ENCODE measurements at places on chromosomes 3 and 15.

DNA sequence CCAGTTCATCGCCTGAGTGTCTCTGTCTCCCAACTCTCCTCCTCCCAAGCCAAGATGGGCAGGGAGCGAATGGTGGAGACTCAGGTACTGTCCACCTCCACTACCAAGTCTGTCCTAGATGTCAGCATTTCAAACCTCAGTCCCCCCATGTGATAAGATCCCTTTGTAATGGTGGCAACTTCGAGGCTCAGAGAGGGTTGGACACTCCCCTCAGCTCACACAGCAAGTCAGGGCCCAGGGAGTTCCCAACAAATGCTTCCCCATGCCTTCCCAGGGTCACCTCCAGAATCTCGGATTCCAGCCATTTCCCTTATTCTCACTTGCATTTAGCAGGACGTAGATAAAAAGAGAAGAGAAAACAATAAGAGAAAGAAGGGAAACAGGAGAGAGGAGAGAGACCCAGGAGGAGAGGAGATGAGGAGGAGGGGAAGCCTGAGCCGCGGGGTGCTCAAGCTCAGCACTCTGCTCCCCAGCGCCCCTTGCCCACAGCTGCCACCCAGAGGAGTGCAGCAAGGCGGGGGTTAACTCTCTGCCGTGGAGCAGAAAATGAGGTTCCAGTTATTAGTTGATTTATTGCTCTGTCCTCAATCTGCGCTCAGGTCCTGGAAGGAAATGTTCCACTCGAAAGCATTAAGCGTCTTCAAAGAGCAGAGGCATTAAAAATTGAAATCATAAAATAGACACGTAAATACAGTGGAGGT, 84.1 kb upstream of the LINGO1 start:
- no peak for DNase-seq

DNA sequence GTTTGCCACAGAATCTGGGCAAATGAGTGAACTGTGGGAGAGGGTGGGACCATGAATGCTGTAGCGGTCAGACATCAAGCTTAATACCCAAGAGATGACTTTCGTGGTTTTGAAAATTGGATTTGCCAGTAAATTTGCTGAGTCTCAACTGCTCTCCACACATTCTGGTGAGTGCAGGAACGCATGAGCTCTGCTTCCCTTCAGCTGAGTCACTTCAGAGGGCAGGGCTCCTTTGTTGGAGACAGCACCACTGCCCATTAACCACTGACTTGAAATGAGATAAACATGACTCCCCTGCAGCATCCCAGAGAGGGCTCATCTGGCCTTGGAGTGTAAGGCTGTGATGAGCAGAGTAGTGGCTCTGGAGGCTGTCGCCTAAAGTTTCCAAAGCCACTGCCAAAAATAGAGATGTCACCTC, 22.6 kb downstream of the RARRES1 start:
- no peak for DNase-seq

GRCh38 chr3:193742628-193743027, 149.6 kb downstream of the OPA1 start:
- no peak for DNase-seq

GRCh38 chr3:47578691-47579632, at the start of gene CSPG5:
TSS of gene CSPG5 (minus strand) at chr3:47578865. CDS start at chr3:47578693, 172 bp downstream.
- DNase-seq = peak; percentile 36

DNA sequence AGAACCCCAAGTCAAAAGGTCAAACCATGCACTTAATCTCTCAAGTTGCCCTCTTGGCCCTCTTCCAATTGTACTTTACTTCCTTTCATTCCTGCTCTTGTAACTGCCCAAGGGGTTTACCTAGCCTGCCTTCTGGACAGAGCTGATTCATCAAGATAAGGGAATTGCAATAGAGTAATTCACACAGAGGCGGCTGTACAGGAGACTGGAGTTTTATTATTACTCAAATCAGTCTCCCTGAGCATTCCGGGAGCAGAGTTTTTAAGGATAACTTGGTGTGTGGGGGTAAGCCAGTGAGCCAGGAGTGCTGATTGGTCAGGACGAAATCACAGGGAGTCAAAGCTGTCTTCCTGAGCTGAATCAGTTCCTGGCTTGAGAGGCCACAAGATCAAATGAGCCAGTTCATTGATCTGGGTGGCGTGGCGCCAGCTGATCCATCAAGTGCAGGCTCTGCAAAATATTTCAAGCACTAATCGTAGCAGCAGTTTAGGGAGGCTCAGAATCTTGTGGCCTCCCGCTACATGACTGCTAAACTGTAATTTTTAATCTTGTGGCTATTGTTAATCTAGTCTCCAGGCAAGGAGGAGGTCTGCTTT, 590.0 kb downstream of the EPHA3 start:
- no peak for DNase-seq

DNA sequence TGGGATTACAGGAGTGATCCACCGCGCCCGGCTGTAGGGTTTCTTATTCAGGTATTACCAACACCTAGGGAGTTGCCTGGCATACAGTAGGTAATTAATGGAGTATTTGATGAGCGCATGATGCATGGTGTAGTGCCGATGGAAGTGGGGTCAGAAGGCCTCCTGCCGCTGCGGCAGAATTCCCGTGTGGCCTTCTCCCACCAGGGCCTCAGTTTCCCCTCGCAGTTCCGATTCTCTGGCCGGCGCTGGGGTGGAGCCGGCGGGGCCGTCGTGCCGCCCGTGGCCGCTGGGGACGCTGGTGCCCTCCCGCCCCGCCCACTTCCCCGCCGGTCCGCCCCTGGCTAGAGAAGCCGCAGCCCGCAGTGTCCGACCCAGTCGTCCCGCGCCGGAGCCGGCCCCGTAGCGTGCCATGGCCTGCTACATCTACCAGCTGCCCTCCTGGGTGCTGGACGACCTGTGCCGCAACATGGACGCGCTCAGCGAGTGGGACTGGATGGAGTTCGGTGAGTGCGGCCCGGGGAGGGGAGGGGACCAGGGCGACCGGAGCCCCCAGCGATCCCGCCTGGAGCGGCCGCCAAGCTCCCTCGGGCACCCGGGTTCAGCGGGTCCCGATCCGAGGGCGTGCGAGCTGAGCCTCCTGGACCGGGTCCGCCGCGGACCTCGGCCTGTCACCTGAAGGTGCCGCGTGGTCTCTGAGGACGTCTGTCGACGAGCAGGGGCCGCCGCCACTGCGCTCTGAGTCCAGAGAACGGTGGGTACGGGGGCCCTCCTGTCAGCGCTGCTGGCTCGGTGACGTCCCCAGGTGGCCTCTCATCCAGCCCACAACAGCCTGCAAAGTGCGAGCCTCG, at the start of gene IRAK2:
Gene IRAK2 (plus strand): TSS at position 374 of the 848 bp plus-strand sequence. CDS start 36 bp downstream, at position 410.
- peak; percentile 59 for DNase-seq

DNA sequence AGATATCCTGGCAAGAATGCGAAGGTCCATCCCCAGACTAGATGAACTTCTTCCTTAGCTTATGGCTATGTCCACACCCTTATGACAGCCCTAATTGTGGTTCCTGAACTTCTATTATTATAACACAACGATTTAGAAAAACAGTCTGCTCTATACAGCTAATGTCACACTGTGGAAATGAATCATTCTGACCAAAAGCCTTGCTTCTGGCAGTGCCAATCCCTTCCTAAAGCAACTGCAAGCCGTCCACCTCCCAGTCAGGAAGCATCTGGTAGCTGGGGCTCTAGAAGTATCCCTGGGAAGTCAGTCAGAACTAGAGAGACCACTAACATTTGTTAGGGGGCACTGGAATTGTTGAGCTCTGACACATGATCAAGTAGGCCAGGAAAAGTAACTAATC, 45.0 kb downstream of the MYO5A start:
- no peak for DNase-seq

DNA sequence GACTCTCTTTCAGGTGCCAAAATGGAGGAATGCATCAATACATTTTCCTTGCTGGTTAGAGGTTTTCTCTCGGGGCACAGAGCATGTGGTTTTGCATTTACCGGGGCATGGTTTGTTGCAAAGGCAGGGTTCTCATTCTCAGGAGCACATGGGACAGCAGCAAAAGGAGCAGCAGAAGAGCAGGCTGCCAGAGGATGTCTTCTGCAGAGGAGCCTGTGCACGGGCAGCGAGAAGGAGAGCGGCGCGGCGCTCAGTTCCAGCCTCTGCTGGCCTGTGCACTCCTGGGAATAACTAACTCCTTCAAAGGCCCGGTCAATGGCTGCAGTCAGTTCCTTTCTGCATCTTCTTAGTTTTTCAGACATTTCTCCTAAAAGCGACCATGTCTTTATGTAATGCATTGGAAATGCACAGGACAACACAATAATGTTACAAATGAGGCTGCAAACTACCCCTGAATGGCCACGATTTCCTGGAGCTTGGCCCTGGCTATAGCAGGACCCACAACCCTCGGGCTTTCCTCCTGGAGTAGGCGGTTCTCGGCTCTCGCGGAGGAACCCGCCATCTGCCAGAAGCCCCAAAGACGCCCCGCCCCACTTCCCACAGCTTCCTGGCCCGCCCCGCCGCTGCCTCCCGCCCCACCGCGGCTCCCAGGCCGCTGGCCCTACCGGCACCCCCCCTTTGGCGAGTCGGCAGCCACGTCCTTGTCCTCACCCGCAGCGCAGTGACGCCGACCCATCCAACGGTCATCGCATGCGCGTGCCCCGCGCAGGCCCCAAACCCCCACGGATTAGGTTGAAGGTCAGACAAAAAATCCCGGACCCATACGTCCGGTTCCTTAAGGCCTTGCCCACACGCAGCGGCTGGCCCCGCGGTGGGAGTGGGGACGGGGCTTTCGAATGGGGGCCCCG, at the start of gene C3orf62:
Gene C3orf62 (minus strand): TSS at position 758 of the 908 bp plus-strand sequence. CDS start 360 bp downstream, at position 398.
- peak; percentile 71 for DNase-seq

- no peak for DNase-seq
Measured at GRCh38 chr3:45841420-45841756, 531 bp downstream of the LZTFL1 start.

- DNase-seq = no peak
Measured at GRCh38 chr3:146159037-146159436, 1.9 kb downstream of the PLOD2 start.

DNA sequence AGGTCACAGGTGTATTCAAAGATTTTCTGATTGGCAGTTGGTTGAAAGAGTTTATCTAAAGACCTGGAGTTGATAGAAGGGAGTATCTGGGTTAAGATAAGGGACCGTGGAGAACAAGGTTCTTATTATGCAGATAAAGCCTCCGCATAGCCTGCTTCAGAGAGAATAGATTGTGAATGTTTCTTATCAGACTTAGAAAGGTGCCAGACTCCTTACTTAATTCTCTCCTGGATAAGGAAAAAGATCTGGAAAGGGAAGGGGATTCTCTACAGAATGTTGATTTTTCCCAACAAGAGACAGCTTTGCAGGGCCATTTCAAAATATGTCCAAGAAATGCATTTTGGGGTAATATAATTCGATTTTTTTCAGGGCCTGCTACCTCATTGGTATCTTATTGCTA, 341.3 kb upstream of the RARB start:
- no peak for DNase-seq

- no peak for DNase-seq
Measured at GRCh38 chr3:181382656-181383055, 329.1 kb upstream of the SOX2 start.

- no peak for DNase-seq
Measured at GRCh38 chr3:128447561-128448013, 19.1 kb downstream of the DNAJB8 start.

- DNase-seq = peak; percentile 82
Measured at GRCh38 chr3:196274585-196274984, 12.9 kb downstream of the PCYT1A start.

DNA sequence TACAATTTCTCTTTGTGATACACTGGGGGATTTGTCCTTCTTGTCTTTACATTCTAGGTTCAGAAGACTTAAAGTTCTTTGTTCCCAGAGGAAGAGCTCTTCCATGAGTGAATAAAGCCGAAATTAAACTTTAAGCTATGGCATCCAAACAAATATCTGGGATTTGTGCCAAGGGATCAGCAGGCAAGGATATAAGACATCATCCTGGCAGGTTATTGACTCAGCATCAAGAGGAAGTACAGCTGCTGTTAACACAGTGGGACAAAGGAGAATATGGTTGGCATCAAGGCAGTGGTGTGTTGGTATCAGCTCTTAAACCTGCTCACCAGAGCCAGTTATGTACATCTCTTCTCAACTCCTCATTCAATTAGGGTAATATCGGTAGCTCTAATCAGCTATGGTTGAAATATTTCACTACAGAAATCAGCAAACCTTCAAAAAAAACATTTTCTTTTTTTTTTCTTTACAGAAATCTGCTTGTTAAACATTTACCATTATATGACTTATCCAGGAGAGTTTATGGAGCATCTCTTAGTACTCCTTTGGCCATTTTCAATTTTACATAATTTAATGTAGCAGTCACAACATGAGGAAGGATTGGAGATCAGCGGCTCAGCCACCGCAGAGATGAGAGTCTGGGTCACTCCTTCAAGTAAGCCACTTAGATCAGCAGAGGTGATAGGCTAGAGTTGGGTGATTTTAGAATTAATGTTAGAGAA, 1198.6 kb upstream of the EPHA6 start:
- no peak for DNase-seq

DNA sequence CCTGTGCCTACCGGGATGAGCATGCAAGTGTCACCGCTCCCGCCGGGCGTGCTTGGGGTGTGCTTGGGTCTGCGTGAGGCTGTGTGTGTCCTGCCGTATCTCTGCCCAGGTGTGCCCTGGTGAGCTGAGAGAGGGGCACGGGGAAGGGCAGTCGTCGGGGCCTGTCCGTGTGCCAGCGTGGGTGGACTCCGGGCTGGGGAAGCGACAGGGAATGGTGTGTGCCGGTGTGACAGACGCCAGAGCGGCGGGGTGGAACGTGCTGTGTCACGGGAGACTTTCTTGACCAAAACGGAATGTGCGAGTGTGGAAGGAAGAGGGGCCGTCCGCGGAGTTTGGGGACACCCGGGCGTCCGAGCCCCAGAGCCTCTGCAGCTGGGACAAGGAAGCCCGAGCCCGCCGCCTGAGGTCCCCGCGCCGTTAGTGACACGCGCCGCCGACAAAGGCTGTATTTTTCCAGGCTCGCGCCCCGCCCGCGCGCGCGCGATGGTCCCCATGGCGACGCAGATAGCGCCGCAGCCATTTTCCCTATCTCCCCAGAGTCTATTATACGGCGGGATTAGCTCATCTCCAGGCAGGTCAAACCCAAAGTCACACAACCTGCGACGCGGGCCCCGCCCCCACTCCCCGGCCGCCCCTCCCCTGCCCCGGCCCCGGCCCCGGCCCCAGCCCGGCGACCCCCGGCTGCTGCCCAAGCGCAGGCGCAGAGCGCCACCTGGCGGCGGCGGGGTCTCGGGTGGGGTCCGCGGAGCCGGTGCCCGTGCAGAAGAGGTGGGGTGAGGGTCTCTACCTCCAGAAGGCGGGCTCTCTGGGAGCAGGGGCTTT, 4.5 kb upstream of the GATA2 start:
- peak; percentile 61 for DNase-seq

DNA sequence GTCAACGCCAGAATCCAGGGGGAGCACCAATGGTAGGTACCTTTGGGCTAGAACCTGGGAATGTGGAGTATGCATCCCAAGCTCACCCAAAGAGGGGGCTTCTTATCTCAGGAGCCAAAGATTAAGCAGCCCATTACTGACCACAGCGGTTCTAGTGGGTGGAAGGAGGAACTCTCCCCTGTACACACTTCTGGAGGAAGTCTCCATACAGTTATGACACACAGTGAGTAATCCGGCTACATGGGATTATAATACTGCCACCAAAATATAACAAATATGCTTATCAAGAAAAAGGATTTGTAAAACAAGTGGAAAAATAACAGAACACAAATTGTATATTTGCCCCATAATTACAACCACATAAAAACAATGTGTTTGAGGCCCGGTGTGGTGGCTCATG, 8.4 kb downstream of the MYO1E start:
- no peak for DNase-seq

- DNase-seq = no peak
Measured at GRCh38 chr3:129612534-129613366, 6.3 kb upstream of the PLXND1 start.

Data from CD4-positive, alpha-beta T cell treated with Interleukin-12 subunit alpha and Interleukin-12 subunit beta, for 1 hour (primary cell).